ENCODE measurements at places on chromosomes 1 and 21. TPM values are rescaled to one million over a fixed set of nuclear protein-coding genes. Genes with fewer than 3 reads are reported as not detected.

- peak; percentile 79 for DNase-seq
Observed at GRCh38 chr1:47997289-47998200, at the start of gene TRABD2B. TSS of gene TRABD2B (minus strand) at chr1:47997385.

DNA sequence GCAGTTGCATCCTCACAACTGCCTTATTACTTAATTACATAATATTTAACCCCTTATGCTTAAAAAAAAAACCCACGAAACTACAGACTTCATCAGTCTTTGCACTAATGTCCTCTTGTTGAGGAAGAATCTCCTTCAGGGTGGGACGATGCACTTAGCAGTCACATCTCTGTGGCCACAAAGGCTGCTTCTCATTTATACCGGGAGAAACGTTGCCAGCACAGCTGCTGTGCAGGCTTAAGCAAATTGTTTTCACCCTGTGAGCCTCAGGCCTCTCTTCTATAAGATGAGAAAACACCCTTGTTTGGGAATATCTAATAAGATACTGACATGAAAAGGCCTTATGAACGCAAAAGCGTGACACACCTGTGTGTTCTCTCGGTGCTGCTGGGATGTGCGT is 2.9 kb upstream of the OBSCN start:
- no peak for DNase-seq

GRCh38 chr21:45964649-45965048 is 16.9 kb upstream of the COL6A1 start:
- no peak for DNase-seq

Gene BATF3
- 1.0 TPM for total RNA-seq

GRCh38 chr1:56395776-56396175 is 183.6 kb downstream of the PLPP3 start:
- DNase-seq = no peak

GRCh38 chr1:66296370-66296769 is 237.6 kb upstream of the SGIP1 start:
- DNase-seq = no peak

- DNase-seq = no peak
Observed at GRCh38 chr1:99758073-99758511, 8.3 kb downstream of the FRRS1 start.
